CD4-positive, CD25-positive, alpha-beta regulatory T cell (primary cell): ENCODE measurements at places on chromosomes 1 and 21. TPM values are rescaled to one million over a fixed set of nuclear protein-coding genes. Genes with fewer than 3 reads are reported as not detected.

Gene ZBTB7B
- polyA plus RNA-seq: 6.5 TPM

DNA sequence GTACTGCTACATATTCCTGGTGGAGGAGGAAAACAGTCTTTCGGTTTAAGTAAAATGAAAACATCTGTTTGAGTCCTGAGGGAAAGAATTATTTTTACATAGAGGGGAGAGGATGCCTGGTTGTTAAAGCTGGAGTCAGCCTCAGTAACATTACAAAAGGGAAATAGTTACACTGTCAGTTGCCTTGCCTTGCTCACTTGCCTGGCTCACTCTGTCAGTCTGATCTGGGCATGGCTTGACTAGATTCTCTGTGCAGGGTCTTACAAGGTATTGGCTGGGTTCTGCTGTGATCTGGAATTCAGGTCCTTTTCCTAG, 8.4 kb upstream of the UBE2U start:
- DNase-seq: no peak

DNA sequence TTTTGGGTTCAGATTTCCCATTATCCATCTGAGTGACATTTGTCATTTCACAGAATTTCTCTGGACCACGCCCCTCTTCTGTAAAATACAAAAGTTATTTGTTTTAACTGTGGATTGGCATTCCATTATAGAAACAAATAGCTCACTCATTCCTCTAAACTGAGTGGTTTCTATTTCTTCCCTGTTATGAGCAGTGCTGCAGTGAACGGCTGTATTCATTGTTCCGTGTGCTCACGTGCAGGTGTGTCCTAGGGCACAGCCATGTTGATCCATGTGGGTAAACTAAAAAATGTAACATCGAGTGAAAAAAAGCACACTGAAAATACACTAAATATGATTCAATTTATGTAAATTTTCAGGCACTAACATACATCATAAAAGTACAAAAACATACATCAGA, 27.0 kb upstream of the IL12RB2 start:
- DNase-seq: no peak

Gene LCE1D
- not detected for polyA plus RNA-seq

DNA sequence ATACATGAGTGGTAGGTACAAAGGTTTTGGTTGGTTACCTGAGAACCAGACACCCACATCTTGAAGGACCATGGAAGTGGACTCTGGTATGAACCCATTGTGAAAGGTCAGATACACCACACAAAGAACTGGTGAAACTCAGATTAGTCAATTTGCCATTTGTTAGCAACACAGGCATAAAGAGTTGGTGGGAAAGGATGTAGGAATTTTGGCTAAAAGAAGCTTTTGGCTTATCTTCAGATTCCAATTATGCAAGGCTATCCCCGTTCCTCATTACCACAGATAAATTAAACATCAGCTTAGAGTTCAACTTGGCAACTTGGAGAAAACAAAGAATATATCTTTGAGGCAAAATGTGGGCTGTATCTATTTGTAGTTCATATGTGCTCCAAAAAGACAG, 87.0 kb upstream of the IRF2BP2 start:
- no peak for DNase-seq

GRCh38 chr1:93004566-93005251, 43.4 kb upstream of the DIPK1A start:
- DNase-seq: no peak

Gene ESPN
- 0.22 TPM for polyA plus RNA-seq

DNA sequence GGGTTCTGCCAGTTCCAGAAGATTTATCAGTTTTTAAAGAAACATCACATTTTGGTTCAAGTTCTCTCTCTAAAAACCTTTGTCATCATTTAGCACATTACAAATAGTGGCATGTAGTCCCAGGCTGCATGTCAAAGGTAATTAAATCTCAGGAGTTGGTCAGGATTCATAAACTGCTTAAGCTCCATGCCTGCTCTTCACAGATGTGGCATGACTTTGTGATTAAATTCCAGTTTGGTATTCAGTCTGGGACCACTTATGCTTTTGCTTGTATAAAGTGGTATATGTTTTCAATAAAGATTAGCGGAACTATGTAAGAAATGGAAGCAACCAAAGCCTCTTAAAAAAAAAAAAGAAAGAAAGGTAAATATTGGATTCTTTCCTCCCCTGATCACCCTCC, 408.0 kb downstream of the DISC1 start:
- DNase-seq: no peak

GRCh38 chr1:159775716-159776115, 5.0 kb upstream of the DUSP23 start:
- DNase-seq: no peak

Gene MCM3AP
- polyA plus RNA-seq: 47.2 TPM

GRCh38 chr1:39170731-39171667, 33.5 kb upstream of the MACF1 start:
- DNase-seq: no peak

- DNase-seq: no peak
These were observed 50.6 kb downstream of the UCK2 start for GRCh38 chr1:165877940-165878556.

DNA sequence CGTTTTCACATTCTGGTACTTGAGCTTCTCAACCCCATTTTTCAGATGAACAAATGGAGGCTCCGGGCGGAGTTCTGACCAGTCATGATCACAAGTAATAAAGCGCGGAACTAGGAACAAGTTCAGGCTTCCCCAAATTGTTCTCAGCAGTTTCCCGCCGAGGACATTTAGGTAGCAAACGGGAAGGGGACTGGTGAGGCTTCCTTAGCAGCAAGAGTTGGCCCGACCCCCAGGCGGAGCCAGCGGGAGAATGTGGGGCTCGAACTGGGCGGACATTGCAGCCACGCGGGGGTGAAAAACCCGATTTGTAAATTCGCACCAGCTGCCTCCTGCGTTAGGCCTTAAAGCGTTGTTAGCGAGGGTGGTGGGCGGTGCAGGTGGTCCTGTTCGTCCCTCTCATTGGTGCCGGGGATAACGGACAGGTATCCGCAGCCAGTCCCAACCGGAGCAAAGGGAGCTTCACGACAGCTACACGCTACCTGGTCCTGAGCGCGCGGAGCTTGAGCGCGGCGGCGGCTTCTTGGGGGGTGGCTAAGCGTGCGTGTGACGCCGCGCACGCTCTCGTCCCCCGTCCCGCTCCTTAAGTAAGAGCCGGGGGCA, 15.3 kb downstream of the SEMA6C start:
- peak; percentile 78 for DNase-seq

- DNase-seq: no peak
These were observed 8.4 kb upstream of the SLC37A1 start for GRCh38 chr21:42505090-42505726.

Gene DHCR24
- polyA plus RNA-seq: 2.0 TPM

- DNase-seq: no peak
These were observed 10.6 kb downstream of the MROH7 start for GRCh38 chr1:54652168-54652567.

- DNase-seq: no peak
These were observed 1.7 kb downstream of the GNB1 start for GRCh38 chr1:1889090-1889750.

Gene S100A4
- 4,048 TPM for polyA plus RNA-seq

DNA sequence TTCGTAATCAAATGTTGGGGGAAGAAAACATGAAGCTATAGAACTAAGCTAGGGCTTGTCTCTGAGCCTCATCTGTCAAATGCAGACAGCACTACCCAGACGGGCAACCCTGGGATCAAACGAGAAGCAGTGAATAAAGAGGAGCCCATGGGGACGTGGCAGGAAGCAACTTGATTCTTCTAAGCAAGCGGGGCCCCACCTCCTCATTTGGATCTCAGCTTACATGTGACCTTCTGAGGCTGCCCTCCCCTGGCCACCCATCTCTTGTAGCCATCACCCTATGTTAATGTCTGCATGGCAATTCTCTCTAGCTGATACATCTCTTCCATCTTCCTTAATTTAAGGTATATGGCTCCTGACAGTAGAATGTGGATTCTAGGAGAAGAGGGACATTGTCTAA, 171.3 kb downstream of the IGSF21 start:
- no peak for DNase-seq
